AG04450 (cell line): ENCODE measurements at places on chromosomes 4 and X.

- no peak for DNase-seq
Observed at GRCh38 chrX:38896724-38897298, 95.6 kb downstream of the MID1IP1 start.

- no peak for DNase-seq
Observed at GRCh38 chr4:120869613-120870278, 52.8 kb downstream of the PRDM5 start.

GRCh38 chrX:57285001-57285400 is 1.5 kb upstream of the FAAH2 start:
- DNase-seq = no peak

DNA sequence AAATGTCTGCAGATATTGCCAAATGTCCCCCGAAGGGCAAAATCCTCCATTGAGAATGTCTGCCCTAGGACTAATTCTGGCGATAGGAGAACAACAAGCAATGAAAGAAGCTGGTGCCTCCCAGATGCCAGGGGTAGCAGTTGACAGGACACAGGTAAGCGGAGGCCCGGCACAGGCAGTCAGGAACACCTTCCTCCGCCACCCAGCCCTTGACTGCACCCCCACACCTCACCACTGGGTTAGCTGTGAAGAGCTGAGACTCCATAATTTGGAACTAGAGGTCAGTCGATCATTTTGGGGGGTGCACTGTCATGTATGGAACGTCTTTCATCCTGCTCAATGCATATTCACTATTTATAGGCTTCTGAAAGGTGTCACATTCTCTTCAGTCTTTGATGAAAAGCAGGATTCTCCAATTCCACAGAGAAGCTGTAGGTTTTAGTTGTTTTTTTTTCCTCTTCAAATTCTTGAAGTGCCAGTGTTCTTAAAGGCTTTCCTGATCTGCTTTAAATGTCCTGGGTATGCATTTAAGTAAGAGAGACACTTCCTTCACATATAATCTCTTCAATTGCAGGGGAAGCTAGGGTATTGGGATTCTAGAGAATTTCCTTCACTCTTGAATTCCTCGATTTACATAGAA is 111.6 kb upstream of the ZFP42 start:
- DNase-seq = no peak

DNA sequence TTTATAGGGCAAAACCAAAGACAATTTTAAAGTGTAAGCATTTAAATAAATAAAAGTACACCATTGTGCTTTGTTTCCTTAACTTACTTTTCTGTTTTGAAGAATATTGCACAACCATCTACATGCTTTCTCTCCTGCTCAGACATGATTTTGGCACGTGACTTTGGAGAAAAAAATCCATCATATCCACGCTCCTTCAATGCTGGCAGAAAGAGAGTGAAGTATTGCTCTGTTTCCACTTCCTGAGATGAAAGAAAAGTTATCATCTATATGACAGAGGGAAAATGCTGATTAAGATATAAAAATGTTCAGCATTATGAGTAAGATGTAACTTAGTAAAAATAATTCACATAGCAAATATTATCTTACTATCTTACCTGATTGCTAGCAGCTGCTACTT is 77.1 kb downstream of the CNOT6L start:
- no peak for DNase-seq

GRCh38 chrX:30906726-30907125 is 17.7 kb upstream of the TAB3 start:
- no peak for DNase-seq

GRCh38 chr4:26873391-26874026 is 12.9 kb downstream of the STIM2 start:
- DNase-seq = no peak

GRCh38 chr4:7781366-7781765 is 158.3 kb downstream of the AFAP1 start:
- DNase-seq = no peak

DNA sequence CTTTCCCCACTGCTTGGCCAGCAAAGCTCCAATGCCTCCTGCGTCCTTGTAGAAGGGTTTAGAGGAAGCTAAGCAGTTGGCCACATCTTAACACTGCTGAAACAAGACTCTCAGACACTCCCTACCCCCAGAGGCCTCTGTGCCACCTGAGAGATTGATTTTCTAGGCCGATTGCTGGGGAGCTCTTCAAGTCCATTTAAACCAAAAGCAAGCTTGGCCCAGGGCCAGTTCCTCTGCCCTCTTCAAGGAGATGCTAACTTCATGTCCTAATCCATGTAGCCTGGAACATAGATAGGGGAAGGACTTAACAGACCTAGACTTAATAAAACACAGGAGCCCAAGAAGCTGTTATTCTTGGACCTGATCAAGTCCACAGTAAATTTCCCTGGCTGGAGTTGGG is 27.2 kb upstream of the FMR1NB start:
- no peak for DNase-seq

GRCh38 chr4:78645853-78646757 is 94.5 kb downstream of the ANXA3 start:
- DNase-seq = peak; percentile 85

DNA sequence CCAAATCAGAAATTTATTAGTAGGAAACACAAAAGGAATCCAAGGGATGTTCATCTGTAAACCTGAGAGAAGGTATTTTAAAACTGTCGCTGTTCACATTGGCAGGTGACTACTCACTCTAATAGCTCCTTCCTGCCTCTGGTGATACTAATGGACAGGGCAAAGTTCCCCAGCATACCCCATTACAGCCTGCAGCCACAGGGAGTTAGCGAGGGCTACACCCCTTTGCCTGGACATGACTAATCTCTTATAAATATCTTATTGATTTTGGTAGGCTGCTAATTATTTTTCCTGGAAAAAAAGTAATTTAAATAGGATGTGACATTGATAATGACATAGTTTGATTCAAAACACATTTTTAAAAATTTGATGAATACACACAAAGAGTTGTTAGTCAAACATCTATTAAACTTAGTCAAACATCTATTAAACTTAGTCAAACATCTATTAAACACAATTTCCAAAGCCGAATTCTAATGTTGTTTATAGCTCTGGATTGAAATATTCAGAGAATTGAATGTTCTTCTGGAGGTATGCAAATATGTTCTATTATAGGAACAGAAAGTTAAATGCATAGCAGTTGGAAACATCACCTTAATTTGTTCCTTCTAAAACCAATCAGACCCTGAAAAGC is 83.0 kb upstream of the CBR4 start:
- no peak for DNase-seq

DNA sequence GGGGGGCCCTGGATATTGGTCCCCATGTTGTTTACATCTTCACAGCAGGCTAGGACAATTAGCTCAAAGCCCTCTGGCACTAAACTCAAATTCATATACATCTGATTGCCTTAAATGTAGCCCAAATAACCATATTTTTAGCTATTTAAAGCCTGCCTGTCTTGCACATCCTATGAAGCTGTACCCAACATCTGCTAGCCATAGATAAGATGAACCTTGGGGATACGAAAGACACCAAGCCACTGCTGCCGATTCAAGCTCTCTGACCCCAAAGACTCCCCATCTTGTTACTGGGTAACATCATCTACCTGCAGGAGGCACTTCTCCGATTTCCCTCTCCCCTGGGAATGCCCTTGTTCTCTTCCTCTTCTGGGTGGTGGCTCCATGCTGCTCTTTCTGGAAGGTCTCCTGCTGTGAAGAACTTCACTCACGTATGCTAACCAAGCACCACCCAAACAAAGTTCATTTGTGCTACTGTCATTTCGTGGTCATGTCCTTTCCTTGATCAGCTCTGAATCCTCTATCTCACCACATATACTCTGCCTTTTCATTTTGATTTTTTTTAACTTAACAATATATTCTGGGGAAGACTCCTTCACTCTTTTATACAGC is 107.7 kb upstream of the ATXN3L start:
- no peak for DNase-seq

DNA sequence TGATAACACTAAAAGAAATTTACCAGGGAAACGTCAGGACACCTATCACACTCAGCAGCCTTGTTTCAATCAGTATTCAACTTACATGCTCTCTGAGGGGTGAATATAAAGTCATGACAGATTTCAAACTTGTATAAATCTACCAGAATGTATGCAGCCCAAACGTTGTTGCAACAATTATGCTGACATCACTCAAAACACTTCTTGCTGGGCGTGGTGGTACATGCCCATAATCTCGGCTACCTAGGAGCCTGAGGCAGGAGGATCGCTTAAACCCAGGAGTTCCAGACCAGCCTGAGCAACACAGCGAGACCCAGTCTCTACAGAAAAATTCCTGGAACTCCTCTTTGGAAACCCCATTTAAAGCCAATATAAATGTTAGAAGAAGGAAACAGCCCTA is 266.6 kb upstream of the GPC4 start:
- DNase-seq = no peak

GRCh38 chr4:105147016-105147552 is 408 bp downstream of the TET2 start:
- no peak for DNase-seq

DNA sequence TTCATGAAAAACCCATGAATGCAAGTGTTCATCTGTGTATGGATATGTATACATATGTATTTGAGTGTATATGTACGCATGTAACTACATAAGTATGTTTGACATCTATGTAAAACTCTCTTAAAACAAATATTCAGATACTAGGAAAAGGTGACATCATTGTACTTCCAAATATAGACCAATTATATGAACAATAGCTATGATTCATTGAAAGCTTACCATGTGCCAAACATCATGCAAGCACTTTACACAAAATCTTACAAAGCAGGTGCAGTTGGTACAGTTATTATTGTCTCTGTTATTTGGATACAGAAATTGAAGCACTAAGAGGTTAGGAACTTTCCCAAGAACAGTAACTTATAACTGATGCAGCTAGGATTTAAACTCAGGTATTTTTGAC is 21.4 kb downstream of the MAGEB17 start:
- DNase-seq = no peak

DNA sequence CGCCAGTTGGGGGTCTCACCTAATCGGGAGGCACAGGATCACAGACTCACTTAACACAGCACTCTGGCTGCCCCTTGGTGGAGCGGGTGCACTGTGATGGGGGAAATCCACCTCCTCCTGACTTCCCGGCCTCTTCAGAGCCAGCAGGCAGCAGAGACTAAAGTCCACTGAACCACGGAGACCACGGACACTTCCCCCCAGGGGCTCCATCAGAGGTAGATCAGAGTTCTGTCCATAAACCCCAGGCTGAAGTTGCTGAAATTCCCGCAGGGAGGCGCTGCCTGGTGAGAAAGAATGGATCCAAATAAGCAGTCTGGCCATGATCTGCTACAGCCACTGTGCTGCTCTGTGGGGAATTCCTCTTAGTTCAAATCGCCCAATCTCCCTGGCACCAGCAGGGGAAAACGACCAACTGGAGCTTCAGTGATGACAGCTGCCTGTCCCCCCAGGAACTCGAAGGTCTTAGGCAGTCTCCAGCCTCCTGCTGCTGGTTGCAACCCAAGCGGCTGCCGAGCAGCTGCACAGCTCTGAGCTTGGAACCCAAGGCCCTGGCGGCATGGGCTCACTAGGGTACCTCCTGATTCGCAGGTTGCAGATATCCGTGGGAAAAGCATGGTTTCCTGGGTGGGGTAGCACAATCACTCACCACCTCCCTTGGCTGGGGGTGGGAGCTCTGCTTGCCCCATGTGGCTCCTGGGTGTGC is 106.9 kb upstream of the DCAF12L2 start:
- no peak for DNase-seq

DNA sequence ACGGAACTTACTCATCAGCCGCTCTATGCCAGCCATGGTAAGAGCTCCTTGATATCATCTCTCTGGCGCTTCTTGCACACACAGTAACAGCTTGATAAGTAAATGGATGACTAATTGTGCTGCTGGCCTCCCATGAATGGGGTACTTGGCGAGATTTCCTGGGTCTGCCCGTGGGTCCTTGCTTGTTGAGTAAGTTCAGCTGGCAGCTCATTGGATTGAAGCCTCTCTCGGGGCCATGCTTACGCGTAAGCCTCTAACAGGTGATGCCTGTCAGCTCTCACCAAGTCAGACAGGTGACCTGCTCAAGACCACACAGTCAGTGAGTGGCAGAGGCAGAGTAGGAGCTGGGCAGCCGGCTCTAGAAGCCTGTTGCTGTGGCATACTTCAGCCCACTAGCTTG is 7.7 kb downstream of the NSG1 start:
- peak; percentile 11 for DNase-seq
